ENCODE measurements at places on chromosomes 16 and 17. TPM values are rescaled to one million over a fixed set of nuclear protein-coding genes. Genes with fewer than 3 reads are reported as not detected.

DNA sequence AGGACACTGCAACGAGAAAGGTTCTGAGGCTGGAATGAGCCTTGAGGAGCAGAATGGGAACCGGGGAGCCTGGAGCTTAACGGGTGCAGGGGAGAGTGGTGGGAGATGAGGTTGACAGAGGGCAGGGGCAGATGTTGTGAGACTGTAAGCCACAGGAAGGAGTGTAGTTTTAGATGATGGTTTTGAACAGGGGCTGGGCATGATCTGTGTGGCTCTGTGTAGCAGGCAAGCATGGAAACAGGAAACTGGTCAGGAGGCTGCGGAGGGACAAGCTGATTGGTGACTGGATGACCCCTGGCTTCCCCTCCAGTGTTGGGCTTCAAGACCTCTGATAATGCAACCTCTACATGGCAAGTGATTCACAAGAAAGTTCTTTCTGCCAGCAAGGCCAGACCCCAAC, 1.4 kb upstream of the CNGB1 start:
- no peak for DNase-seq

- no peak for DNase-seq
Observed at GRCh38 chr17:55959756-55960155, 193.5 kb upstream of the ANKFN1 start.

Gene KRTAP9-4
- total RNA-seq, result not detected

- DNase-seq, result no peak
Observed at GRCh38 chr17:81715872-81716673, 4.0 kb downstream of the SLC25A10 start.

GRCh38 chr16:89993971-89994370, 25.3 kb downstream of the DBNDD1 start:
- no peak for DNase-seq

DNA sequence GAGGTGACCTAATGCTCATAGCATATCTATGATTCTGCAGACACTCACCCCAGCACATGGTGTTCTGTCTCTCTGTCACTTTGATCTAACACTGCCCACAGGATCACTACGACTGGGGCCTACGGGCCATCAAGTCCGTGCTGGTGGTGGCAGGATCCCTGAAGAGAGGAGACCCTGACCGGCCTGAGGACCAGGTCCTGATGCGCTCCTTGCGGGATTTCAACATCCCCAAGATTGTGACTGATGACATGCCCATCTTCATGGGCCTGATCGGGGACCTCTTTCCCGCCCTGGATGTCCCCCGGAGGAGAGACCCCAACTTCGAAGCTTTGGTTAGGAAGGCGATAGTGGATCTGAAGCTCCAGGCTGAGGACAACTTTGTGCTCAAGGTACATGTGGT, 146.4 kb downstream of the DNAH9 start:
- no peak for DNase-seq
